Mesangial cell (primary cell): ENCODE measurements at places on chromosomes 13 and 19. TPM values are rescaled to one million over a fixed set of nuclear protein-coding genes. Genes with fewer than 3 reads are reported as not detected.

Gene LPAR6
- 3.3 TPM in 2 replicates for total RNA-seq

Gene ONECUT3
- not detected in 2 replicates for total RNA-seq

Gene SMIM24
- total RNA-seq = 3.2 TPM in 1 of 2 replicates, not detected in the other

Gene ACP4
- total RNA-seq = not detected in 2 replicates

Gene ZNF90
- total RNA-seq = 1.0 and 2.8 TPM in 2 replicates

Gene CLDN10
- total RNA-seq = 4.9 and 9.0 TPM in 2 replicates

Gene ZNF792
- total RNA-seq = 2.6 and 5.5 TPM in 2 replicates

Gene OR7C1
- total RNA-seq = not detected in 2 replicates

Gene ACTMAP
- 3.4 and 12.2 TPM in 2 replicates for total RNA-seq

Gene TDRD12
- total RNA-seq = not detected in 2 replicates

Gene PEAK3
- total RNA-seq = not detected in 2 replicates
